ENCODE measurements at places on chromosomes 1 and 21.

DNA sequence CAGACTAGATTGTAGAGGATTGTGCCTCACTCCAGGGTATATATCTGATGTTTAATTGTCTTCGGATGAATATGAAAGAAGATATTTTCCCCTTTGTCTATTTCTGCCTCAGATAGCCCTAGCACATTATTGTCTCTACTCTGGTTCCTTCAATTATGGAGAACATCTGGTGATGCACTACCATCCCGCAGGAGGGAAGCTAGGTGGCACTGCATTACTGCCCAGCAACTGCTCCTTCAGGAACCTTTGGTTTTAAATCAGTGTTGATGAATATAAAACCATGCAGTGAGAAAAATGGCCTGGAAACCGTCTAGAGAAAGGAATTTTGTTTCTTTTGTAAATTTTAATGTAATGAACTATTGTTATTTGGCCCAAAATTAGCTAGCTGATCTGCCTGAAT, 68.5 kb downstream of the GPR88 start:
- peak; percentile 68 for DNase-seq

- DNase-seq: peak; percentile 74
Observed at GRCh38 chr1:154176337-154176736, 15.6 kb downstream of the TPM3 start.

- peak; percentile 66 for DNase-seq
Observed at GRCh38 chr1:195335541-195335940, 1272.7 kb downstream of the KCNT2 start.

DNA sequence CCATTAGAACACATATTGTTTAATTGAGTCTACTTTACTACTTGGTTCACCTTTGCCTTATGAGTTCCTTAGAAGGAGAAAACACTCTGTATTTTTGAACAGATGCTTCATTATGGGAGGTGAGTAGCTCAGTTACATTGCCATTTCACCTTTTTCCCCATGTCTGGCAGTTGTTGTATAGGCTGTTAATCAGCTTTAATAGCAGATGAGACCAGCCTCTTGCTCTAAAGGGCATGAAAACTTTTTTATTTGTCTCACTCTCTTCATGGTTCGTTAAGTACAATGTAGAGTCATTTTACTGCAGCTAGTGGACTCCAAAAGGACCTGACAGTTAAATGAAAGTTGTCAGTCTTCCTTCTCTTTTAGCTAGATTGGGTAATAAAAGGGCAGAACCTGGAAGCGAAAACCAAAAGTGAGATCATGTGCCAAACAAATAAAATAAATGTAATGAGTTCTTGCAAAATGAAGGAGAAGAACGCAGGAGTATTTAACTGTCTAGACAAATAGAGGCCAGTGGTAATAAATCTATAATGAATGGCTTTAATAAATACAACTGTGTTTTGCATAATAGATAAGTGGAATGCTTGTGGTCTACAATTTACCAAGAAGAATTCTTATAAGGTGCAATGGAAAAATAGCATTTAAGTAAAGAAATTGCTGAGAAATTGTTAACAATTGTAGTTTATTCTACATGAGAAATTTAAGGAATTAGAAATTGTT, 180.0 kb upstream of the NEGR1 start:
- no peak for DNase-seq

- DNase-seq: peak; percentile 88
Observed at GRCh38 chr1:223331929-223332328, 32.0 kb downstream of the SUSD4 start.

DNA sequence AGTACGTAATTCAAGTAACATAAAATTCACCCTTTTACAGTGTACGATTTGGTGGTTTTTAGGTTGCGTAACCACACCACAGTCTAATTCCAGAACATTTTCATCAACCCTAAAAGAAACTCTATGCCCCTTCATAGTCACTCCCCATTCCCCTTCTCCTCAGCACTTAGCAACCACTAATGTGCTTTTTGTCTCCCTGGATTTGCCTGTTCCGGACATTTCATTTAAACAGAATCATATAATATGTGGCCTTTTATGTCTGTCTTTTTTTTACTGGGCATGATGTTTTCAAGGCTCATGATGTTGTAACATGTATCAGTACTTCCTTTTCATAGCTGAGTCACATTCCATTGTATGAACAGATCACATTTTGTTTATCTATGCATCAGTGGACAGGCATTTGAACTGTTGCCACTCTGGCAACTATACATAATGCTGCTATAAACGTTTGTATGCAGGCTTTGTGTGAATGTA, 20.8 kb downstream of the OBSCN start:
- peak; percentile 89 for DNase-seq

DNA sequence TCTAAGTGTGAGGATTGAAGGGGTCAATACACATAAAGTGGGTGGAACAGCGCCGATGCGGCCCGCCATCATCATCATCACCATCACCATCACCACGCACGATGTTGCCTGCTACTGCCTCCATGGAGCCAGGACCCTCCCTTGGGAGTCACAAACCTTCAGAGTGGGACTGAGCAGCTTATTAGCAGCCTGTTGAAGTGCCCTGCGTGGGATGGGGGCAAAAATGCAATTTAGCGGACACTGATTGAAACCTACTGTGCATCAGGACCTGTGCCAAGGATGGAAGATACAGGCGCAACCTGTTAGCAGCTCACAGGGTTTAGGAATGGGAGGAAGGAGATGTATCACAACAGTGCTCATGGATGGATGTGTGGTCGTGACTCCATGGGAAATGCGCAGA, 26.7 kb downstream of the STPG1 start:
- DNase-seq: no peak

DNA sequence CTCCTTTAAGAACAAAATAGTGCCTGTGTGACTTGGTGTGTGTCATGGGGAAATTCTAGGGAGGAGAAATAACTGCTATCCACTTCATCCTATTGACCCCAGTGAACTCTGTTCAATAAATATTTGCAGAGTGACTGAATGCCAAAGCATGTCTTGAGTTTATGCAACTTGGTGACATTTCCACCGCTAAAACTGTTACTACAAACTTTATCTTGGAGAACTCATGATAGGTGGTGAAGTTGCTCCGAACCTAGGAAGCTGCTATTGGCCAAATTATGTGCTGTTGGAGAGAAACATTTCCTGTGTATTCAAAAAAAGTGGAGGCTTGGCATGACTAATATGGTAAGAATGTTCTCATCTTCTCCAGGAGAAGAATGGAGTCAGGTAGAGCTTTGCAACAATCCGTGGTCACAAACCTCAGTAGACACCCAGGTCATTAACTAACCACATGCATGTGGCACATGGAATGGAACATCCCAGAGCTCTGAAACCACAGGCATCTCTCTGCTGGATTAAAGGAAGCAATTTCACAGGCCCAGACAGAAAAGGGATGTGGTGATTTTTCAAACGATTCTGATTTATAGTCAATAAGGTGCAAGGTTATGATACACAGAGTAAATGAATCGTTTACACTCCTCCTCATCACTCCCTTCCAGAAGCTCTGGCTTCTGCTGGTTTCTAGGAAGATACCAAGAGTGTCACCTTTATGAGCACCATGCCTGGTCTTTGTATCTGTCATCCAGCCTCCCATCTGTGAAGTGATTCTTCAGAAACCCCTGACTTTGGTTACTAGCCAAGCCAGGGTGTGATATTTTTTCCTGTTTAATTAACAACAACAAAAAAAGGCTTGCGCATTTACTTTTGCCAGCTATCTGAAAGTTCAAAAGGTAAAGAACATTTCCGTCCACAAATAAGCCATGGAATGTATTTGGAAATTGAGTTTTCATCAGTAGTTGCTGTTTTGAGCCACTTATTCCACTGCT, 361.1 kb downstream of the TGFB2 start:
- DNase-seq: peak; percentile 100

DNA sequence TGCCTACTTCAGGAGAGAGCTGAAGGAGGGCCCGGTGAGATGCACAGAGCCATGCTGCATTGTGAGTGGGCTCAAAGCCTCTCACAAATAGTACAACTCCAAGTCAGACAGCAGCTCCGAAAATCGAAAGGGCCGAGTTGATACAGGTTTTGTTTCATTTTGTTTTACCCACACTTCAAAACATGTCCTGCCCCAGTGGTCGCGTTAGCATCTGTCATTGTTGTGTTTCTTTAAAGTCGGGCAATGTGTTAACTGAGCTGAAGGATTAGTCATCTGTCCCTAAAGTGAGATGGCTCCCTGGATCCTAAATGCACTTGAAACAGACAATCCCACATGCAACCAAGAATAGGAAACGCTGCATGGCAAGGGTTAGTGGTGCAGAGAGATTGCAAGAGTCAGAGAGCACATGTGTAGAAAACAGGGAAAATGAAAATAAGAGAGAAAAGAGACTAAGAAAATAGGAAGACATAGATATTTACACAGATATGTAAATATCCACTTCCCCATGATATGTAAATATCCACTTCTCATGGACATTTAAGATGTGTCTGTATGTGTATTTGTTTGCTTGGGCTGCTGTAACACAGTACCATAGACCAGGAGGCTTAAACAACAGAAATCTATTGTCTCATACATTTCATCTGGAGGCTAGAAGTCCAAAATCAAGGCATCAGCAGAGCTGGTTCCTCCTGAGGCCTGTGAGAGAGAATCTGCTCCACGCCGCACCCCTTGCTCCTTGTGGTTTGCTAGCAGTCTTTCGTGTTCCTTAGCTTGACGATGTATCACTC, 131.4 kb upstream of the RAB4A start:
- DNase-seq: no peak

DNA sequence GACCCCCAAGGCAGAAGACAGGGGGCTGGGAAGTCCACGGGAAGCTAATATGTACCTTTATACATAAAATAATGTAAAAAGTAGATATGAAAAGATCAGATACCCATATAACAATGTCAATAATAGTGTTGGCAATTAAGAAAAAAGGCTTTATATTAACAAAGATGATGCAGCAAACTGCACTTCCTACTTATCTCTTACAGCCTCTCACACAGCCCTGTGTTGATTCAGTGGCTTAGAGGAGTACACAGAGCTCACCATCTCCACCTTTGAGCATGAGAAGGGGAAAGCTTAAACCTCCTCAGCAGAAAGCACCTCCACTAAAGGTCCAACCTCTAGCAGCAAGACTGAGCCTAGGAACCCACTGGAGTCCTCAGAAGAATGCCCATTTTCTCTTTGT, 7.2 kb upstream of the VSIG8 start:
- no peak for DNase-seq

- no peak for DNase-seq
Observed at GRCh38 chr1:205343431-205344065, 13.2 kb downstream of the KLHDC8A start.

- DNase-seq: no peak
Observed at GRCh38 chr1:174232761-174233160, 73.4 kb downstream of the RABGAP1L start.

DNA sequence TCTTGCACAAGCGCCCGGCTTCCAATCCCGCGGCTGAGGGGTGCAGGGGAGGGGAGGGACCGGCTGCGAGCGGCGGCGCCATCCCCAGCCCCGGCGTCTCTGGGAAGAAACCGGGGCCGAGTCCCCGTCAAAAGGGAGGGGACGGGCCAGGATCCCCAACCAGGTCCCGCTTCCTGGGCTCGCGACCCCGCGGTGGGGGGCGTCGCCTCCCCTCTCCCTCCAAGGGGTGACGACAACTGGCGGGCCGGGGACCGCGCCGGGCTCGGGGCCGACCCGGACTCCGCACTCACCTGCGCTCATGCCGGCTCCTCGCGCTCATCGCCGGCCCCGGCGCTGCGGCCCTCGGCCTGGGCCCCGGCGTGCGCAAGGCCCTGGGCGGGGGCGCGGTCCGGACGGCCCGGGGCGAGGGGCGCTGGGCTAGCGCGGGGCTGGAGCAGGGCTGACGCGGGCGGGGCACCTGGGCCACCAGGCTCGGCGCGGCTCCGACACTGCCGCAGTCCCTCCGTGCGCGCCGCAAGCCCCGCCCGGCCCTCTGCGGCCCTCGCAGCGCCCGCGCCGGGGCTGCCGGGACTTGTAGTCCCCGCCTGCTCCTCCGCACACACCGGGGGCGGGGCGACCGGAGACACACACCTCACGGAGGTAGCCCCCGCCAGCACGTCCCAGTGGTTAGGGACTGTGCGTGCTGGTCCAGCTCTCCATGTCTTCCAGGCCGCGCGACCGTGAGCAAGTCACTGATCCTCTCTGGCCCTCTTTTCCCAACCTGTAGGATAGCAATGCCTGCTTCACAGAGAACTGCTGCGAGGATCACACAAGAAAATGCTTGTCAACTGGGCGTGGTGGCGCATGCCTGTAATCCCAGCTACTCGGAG, at the start of gene ATP13A2:
Gene ATP13A2, minus strand, starts transcription at position 490 of the 869 bp plus-strand sequence. Its CDS starts 190 bp downstream, at position 300.
- DNase-seq: peak; percentile 56

DNA sequence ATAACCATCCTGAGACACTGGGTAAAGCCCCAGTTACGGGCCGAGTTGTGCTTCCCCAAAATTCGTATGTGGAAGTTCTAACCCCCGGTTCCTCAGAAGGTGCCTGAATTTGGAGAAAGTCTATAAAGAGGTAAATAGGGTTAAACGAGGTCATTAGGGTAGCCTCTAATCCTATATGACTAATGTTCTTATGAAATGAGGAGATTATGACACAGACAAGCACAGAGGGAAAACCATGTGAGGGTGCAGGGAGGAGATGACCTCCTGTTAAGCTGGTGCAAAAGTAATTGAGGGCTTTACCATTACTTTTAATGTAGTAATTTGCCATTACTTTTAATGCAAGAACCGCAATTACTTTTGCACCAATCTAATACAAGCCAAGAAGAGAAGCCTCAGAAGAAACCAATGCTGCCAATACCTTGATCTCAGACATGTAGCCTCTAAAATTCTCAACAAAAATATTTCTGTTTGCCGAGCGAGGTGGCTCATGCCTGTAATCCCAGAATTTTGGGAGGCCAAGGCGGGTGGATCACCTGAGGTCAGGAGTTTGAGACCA, 260.8 kb downstream of the GPATCH2 start:
- no peak for DNase-seq

- DNase-seq: no peak
Observed at GRCh38 chr1:3365523-3366125, 88.8 kb upstream of the ARHGEF16 start.

DNA sequence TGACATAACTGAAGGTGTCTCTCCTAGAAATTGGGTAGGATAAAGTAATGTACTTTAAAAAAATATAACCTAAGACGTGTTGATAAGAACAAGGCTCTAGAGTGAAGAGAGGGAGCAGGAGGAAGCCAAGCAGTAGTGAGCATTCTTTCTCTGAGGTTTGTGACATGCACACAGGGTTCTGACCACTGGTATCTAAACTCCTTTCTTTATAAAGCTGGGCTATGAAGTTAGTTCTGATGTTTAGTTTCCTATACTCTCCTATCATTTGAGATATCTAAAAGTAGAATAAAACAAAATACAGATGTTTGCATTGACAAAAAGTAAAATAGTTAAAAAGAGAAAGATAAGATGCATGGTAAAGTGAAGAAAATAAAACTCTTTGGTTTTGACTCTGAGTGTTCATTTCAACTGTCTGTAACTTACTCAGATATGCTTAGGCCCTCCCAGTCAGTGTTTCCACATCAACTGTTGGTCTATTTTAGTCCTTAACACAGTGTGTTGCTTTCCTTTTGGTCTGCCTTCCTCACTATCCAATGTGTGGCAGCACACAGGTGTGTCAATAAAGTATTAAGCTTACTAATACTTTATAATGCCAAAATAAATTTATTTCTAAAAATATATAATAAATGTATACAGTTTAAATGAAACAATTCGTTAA, 543.5 kb downstream of the PTPRC start:
- no peak for DNase-seq

- DNase-seq: no peak
Observed at GRCh38 chr1:209343511-209343910, 240.0 kb upstream of the CAMK1G start.

Data from fibroblast of upper back skin (primary cell).